ENCODE measurements at places on chromosomes 5 and 9. TPM values are rescaled to one million over a fixed set of nuclear protein-coding genes. Genes with fewer than 3 reads are reported as not detected.

DNA sequence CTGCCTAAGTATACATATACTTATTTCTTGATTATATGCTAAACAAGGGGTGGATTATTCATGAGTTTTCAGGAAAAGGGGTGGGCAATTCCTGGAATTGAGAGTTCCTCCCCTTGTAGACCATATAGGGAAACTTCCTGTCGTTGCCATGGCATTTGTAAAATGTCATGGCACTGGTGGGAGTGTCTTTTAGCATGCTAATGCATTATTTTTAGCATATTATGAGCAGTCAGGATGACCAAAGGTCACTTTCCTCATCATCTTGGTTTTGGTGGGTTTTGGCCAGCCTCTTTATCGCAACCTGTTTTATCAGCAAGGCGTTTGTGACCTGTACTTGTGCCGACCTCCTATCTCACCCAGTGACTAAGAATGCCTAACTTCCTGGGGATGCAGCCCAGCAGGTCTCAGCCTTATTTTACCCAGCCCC is 80.9 kb downstream of the ALDH7A1 start:
- DNase-seq, result no peak

GRCh38 chr5:90095292-90096060 is 314.1 kb downstream of the CETN3 start:
- DNase-seq, result no peak

- no peak for DNase-seq
These were observed 23.9 kb upstream of the CPLX2 start for GRCh38 chr5:175847503-175847902.

GRCh38 chr9:132937463-132937901 is 6.9 kb downstream of the TSC1 start:
- DNase-seq, result no peak

DNA sequence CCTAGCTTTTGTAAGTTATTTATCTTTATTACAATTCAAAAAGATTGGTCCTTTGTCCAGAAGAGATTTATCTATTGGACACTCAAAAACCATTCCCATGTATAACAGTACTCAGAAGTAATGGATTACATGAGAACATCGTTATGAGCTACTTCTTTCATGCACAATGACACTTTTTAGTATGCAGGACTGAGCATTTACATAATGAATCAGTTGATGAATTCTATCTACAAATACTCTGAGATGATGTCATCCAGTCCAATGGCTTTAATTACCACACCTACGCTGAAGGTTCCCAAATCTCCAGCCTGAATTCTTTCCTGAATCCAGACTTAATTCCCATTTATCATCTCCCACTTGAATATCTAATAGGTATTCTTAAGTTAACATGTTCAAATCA is 75.3 kb downstream of the PTBP3 start:
- no peak for DNase-seq

- DNase-seq, result no peak
These were observed 8.9 kb upstream of the NUP214 start for GRCh38 chr9:131116281-131117120.

DNA sequence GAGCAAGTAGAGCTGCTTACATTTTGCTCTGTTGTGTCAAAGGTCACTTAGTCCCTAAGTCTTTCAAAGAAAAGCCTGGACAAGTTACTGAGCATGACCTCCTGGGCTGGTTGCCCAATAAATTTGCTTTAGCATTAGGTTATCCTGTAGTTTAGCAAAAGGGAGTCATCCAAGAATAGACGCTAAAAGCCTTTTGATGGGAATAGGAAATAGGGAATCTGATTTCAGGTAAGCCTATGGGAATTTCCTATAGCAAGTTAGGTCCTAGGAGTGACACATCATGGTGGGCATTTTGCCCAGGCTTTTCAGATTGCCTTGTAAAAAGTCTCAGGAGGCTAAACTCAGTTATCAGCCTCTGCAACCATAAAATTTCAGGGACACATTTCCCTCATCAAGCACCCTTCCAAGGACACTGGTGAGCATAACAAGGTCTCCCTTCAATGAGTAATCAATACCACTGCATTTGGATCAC is 67.6 kb upstream of the RANBP3L start:
- no peak for DNase-seq

- DNase-seq, result no peak
These were observed 460.2 kb downstream of the NR2F1-AS1 start for GRCh38 chr5:93120771-93121170.

DNA sequence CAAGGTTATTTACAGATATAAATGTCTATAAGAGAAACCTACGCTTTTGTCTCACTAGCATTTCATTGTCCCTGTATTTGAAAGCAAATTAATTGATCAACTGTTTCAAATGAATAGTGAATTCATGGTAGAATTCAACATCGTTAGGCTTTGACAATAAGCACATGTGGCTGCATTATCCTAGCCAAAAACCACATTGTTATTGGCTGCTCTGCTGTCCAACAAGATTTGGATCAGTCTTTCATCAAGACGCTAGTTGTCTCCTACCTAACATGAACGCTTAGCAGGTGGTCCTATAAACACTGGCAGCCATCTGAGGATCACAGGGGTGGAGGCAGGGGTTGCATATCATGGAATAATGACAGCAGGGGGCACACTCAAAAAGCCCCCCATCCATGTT is 455.0 kb downstream of the CTNND2 start:
- DNase-seq, result no peak

GPR150 gene
- polyA plus RNA-seq, result not detected

CACNA1B gene
- 0.20 TPM for polyA plus RNA-seq
